Eye (tissue), 1 donor: ENCODE measurements at places on chromosomes 12 and 14.

GRCh38 chr14:61288720-61289119, 7.6 kb upstream of the TMEM30B start:
- DNase-seq: no peak

DNA sequence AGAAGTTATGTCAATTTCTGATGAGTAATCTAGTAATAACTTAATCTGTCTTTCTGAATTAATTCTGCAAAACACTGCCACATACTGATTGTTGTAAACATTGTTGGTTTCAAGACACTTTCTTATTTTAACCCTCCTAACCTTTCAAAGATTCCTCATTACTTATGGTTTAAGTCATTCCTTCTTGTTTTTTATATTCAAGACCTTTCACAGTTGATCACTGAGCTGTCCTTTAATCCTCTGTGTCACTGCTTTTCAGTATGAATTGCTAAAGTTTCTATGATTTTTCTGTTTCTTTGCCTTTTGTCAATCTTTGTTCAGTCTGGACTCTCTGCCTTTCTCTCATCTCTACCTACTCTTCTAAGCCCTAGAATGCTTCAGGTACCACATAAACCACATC, 164.7 kb downstream of the RAD51B start:
- DNase-seq: no peak

- DNase-seq: peak; percentile 85
Measured at GRCh38 chr12:107318806-107319532, 225.6 kb upstream of the CRY1 start.

DNA sequence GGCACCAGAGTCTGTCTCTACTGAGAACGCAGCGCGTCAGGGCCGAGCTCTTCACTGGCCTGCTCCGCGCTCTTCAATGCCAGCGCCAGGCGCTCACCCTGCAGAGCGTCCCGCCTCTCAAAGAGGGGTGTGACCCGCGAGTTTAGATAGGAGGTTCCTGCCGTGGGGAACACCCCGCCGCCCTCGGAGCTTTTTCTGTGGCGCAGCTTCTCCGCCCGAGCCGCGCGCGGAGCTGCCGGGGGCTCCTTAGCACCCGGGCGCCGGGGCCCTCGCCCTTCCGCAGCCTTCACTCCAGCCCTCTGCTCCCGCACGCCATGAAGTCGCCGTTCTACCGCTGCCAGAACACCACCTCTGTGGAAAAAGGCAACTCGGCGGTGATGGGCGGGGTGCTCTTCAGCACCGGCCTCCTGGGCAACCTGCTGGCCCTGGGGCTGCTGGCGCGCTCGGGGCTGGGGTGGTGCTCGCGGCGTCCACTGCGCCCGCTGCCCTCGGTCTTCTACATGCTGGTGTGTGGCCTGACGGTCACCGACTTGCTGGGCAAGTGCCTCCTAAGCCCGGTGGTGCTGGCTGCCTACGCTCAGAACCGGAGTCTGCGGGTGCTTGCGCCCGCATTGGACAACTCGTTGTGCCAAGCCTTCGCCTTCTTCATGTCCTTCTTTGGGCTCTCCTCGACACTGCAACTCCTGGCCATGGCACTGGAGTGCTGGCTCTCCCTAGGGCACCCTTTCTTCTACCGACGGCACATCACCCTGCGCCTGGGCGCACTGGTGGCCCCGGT, at the start of gene PTGDR:
TSS of gene PTGDR (plus strand) at position 198 of the 778 bp plus-strand sequence. CDS start at position 315, 117 bp downstream.
- DNase-seq: peak; percentile 60

GRCh38 chr12:76449583-76449982, 101.4 kb upstream of the BBS10 start:
- no peak for DNase-seq

GRCh38 chr12:115355301-115355700, 671.3 kb upstream of the TBX3 start:
- DNase-seq: no peak

- DNase-seq: no peak
Measured at GRCh38 chr12:30643366-30643765, 52.3 kb downstream of the IPO8 start.

GRCh38 chr14:75821831-75822521, 159.8 kb downstream of the TGFB3 start:
- no peak for DNase-seq

DNA sequence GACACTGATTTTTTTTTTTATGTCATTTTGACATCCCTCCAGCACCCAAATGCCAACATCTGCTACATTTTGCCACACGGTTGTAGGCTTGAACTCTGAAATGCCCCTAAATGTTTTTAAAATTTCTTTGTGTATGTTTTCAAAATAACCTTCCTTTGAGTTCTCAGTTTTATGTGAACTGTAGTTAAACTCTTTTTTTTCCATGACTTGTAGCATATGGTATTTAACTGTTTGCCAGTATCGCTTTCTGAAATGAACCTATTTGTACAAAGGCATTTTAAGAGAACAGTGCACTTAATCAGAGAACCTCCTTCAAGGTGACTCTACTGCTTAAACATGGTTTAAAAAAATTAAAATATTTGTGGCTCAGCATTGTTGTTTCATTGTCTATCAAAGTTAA, 61.5 kb downstream of the PDE3A start:
- no peak for DNase-seq

DNA sequence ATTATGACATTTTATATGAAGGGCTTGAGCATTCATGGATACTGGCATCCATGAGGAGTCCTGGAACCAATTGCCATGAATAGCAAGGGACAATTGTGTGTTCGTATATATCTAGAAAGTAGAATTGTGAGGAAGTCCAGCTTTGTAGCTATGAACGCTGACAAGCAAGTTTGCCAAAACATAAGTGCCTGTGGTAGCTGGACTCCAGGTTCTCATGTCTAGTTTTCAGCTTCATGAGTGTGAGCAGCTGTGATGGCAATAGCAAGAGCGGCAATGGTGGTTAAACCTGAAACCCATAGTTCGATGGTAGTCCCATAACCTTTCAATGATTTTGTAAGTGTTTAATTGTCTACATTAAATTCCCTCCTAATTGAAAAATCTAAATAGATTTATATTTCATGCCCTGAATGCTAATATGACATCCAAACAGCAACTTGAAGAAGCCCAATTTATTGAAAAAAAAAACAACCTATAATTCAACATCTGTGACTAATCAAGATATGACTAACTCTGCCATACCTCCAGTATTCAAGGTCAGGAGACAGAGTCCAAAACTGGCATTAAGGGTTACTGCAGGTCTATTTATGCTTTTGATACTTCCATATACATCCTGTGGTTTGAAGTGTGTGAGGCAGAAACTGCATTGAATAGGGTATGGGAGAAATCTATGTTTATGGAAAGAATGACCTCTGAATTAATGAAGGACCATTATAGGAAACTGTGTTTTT, 50.3 kb upstream of the PCED1B start:
- DNase-seq: no peak

GRCh38 chr14:28764257-28765160, 2.1 kb upstream of the FOXG1 start:
- peak; percentile 76 for DNase-seq

GRCh38 chr14:93108105-93108504, 7.6 kb downstream of the ITPK1 start:
- DNase-seq: no peak

- DNase-seq: no peak
Measured at GRCh38 chr14:52735921-52736489, 6.0 kb downstream of the STYX start.

DNA sequence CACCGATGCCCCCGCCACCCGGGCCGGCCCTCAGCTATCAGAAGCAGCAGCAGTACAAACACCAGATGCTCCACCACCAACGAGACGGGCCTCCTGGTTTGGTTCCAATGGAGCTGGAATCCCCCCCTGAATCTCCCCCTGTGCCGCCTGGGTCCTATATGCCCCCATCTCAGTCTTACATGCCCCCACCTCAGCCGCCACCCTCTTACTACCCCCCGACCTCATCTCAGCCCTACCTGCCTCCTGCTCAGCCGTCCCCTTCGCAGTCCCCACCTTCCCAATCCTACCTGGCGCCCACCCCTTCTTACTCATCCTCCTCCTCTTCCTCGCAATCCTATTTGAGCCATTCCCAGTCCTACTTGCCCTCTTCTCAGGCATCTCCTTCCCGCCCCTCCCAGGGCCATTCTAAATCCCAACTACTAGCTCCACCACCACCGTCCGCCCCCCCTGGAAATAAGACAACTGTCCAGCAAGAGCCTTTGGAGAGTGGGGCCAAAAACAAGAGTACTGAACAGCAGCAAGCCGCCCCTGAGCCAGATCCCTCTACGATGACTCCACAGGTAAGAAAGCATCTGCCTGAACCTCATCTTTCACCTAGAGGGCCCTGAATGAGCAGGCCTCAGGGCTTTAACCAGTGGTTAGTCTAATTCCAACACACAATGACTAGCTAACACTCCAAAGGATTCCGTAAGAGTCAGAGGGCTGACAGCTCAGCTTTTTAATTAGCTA, 851 bp downstream of the YLPM1 start:
- DNase-seq: peak; percentile 46

DNA sequence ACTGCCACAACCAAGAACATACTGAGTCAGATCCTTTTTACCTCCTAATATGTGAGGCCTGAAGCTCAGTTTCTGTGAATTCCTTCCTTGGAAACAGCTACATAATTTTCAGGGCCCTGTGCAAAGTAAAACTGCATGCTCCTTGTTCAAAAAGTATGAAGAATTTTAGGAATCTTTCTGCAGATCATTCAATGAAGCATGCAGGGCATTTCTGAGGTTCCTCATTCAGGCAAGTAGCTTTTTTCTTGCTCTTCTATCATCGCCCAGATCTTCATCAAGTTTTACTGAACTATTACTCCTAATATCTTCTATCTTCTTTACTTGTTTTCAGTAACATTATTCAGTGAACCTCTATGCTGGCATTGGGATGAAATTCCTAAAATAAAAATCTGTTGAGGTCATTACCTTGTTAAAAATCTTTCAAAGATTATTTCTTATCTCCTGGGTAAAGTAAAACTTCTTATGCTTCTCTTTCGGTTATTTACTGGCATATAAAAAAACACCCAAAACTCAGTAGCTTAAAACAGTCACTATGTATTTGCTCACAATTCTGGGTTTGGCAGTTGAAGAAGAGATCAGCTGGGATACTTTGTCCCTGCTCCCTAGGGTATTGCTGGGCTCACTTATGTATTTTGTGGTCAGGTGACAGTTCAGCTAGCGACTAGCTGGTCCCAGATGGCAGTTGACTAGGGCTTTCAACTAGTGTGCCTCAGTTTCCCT, 42.6 kb upstream of the KRR1 start:
- DNase-seq: no peak

- no peak for DNase-seq
Measured at GRCh38 chr12:71691504-71692129, 5.7 kb downstream of the TMEM19 start.
